ENCODE measurements at places on chromosomes 7 and 10.

- DNase-seq: no peak
Measured at GRCh38 chr10:43969506-43969905, 320.8 kb upstream of the ZNF32 start.

- DNase-seq: no peak
Measured at GRCh38 chr7:78751253-78751652, 702.2 kb downstream of the MAGI2 start.

DNA sequence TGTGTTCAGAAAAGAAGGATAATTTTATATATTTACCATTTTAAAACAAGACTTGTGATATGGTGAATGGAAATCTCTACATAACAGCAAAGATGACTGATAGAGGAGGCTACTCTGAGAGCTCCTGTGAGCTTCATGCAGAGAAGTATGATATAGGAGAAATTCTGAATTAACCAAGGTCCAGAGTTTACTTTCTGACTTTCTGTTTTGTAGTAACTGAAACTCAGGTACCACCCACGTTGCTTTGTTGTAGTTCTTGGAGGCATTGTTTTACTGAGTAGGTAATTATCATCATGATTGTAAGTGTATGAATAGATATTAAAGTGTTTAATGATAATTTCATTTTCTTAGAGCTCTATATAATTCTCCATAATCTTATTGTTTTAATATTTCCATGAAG, 18.0 kb upstream of the SFR1 start:
- no peak for DNase-seq

DNA sequence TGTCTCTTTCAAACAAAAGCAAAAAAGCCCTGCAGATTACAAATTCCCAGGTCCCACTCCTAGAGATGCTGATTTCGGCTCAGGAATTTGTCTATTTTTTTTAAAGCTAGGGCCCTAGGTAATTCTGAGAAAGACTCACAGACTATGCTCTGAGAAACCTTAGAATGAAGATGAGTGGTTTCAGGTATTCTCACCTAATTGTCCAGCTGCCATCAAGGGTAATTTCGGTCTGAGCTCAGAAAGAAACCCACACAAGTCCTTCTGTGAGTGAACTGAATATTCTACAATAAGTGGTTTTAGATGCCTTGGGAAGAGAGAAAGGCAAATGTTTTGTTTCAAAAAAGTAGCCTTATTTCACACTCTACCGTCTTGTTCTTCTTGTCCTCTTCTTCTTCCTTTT, 45.7 kb downstream of the DCLRE1A start:
- DNase-seq: no peak

DNA sequence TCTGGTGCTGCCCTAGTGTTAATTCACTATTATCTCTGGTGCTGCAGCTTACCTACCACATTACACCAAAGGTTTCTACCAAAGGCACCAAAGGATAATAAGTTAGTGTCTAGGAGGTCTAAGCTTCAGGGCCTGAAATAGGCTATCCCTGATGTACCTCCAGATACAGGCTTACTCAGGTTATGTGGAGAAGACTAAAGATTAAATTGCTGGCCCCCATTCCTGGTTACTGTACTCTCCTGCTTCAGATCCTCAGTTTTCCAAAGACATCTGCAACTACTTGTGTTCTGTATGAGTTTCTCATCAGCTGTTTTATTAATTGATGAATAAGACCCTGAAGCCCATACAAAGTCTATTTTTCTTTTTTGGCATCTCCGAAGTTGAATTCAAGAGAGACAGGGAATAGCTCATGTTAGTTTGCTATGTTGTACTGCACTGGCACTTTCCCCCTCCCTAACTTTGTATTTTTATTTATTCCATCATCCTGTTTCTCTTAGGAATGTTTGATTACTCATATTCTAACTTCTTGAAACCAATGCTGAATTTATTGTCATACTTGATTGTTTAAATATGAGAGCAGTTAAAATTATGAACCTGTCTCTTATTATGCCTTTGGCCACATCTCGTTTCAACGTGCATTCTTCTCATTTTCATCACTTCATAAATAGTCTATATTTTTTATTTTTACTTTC, 85.9 kb downstream of the PON1 start:
- no peak for DNase-seq

DNA sequence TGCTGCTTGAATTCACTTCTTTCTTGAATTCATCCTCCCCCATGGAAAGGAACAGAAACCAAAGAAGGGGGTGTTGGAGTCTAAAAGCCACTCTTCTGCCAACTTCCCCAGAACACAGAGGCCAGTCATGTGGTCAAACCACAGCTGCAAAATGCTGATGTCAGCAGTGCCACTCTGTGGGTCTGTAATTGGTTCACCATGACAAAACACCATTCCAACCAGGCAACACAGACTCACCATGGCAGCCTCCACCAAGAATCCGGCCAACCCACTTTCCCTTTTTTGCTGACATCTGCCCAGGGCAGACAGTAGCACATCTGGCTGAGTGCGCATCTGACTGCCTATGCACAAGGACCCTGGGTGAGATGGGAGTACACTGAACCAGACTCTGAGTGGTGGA, 16.8 kb downstream of the OSBPL3 start:
- no peak for DNase-seq

GRCh38 chr10:122980209-122981065, at the start of gene PSTK:
TSS of gene PSTK (plus strand) at chr10:122980401. CDS start at chr10:122980480, 79 bp downstream.
- DNase-seq: peak; percentile 74

- no peak for DNase-seq
Measured at GRCh38 chr10:81036257-81036656, 498.6 kb downstream of the SH2D4B start.

GRCh38 chr10:16360001-16360400, 76.8 kb upstream of the PTER start:
- DNase-seq: no peak

DNA sequence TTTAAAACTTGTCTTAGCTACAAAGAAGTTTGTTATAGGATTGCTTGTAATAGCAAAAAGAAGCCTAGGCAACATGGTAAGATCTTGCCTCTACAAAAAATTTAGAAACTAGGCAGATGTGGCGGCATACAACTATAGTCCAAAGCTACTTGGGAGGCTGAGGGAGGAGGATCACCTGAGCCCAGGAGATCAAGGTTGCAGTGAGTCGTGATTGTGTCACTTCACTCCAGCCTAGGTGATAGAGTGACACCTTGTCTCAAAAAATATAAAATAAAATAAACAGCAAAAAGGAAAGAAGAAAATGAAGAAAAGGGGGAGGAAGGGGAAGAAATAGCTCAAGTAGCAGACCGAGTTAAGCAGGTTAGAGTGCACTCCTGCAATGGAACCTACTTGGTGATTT, 47.0 kb upstream of the MPP7 start:
- DNase-seq: no peak

DNA sequence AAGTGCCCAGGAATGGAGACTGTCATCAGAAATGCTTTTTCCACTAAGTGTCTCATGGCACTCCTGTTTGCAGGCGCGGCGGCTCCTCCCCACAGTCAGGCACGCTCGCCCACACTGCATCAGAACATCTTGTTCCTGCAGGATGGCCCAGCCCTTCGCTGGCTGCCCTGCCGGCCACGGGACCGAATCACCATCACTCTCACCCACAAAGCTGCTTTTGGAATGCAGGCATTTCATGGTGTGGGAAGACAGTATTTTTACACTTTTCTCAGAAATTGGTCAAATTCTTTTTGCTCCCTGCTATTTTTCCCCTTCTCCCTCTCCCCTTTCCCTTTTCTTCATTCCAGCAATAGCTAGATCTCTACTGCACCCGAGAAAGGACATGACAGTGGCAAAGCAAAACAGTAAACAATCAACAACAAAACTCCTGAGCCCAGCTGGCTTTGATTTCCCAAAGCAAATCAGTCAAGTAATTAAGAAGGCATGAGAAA, 176.1 kb upstream of the TNS3 start:
- DNase-seq: no peak

DNA sequence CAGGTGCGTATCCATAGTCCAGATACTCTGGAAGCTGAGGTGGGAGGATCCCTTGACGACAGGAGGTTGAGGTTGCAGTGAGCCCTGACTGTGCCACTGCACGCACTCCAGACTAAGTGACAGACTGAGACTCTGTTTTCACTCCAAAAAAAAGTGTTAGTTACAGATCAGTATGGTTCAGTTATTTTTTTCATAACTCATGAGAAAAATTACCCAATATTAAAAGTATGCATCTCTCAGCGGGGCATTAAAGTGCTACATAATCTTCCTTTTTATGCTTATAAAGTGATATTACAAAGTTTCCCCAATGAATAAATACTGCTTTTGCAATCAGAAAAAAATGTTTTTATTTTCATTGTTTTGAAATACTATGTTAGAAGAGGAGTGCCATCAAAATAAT, 147.9 kb downstream of the ZNF438 start:
- no peak for DNase-seq

GRCh38 chr7:13197501-13197900, 510.1 kb downstream of the ARL4A start:
- no peak for DNase-seq

- no peak for DNase-seq
Measured at GRCh38 chr10:36492590-36493515, 632.5 kb upstream of the ANKRD30A start.

DNA sequence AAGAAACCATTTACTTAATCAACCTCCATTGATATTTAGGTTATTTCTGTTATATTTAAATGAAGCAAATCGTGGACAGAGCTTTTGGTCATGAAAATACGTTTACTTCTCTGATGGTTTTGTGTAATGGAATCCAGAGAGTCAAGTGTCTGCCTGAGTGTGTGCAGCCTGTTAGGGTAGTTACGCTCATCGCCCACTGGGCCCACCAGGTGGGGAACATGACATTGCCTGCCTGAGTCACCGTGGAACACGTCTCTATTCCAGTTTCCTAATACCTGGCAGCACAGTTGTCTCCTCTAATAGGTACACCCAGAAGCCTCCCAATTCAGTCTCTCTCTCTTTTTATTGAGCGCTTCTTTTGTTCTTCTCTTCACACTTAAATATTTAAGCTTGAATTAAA, 91.0 kb downstream of the ADCY1 start:
- DNase-seq: no peak

- DNase-seq: no peak
Measured at GRCh38 chr7:66265566-66265965, 60.4 kb downstream of the TPST1 start.

GRCh38 chr7:127751490-127752448, 99.8 kb downstream of the SND1 start:
- no peak for DNase-seq

GRCh38 chr10:122182308-122182707, 88.8 kb upstream of the BTBD16 start:
- DNase-seq: no peak

DNA sequence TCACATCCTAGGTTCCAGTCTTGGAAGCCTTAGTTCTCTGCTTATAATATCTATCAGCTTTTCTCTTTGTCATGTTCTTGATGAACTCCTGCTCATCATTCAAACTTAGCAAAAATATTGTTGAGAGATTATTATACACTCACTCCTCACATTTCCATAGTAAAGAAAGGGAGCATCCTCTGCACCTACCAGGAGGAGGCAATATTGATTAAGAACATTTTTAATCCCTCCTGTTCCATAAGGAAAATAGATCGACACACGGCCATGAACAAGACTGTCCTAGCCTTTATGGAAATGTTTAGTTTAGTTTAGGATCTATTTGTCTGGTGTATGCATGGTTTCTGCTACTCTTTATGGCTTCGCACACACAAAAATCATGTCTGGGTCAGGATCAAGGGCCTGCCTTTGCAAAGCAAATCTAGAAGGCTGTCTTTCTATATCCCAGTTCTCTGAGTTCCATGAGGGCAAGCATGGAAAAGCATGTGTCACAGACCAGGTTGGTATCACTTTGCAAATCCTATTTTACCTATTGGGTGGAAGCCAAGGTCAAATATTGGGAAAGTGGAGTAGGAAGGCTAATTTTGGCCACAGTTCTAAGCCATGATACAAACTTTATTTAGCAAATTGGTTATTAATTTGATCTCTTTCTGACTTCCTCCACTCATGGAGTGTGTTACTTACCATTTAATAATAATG, 164.4 kb downstream of the MDFIC start:
- DNase-seq: no peak

DNA sequence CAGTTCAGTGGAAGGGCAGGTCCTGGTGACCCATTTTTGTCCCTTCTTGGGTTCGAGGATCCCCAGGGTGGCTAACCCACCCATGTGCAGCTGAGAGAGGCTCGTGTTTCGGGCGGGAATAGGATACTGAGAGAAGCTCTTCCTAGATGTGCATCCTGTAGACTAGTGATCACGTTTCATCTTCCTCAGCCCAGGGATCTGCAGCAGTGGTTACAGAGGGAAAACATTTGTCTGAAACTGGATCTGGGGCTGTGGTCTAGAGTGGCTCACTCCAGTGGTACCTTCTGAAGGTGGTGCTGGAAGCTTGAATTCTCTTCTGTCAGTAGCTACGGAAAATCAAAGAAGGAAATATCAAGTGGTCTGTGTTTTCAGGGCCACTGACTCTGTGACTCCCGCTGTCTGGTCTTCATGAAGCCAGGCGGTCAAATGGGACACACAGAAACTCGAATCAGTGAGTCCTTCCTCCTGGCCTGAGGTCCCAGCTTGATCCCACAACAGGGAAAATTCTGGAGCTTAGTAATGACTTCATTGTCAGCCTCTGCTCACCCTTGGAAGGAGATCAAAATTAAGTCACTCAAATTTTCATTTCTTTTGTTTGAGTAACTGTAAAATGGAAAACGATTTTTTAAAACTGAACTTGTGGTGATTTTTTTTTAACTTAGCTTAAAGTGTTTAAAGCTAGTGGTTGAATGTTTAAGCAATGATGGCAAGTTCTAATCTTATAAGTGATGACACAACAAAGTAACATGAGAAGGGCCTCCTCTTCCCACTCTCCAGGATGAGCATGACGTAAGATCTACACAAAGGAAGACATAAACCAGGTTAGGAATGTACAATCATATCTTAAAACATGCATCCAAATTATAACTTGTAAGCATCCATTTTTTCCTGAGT, 469.3 kb upstream of the KLF6 start:
- DNase-seq: no peak

- DNase-seq: no peak
Measured at GRCh38 chr7:45881759-45882464, 6.4 kb upstream of the IGFBP1 start.

GRCh38 chr10:118868589-118868988, 113.8 kb upstream of the CACUL1 start:
- no peak for DNase-seq

DNA sequence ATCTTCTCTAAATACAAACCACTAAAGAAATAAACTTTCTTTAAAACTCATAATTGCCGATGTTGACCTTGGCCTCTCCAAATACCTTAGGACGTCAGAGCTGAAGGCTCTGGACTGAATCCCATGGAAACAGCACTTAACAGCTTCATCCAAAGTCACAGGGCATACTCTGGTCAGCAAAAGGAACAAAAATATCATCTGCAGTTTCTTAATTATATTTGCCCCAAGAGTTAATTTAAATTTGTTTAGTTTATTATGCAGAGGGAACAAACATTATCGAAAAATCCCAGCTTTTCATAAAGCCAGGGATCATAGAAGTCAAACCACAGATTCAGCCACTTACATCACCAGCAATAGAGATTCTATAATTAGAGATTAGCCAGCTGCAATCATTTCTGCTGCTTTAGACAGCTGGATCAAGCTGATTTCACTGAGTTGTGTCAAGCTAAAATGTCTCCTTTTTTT, 20.5 kb upstream of the FAM13C start:
- no peak for DNase-seq

DNA sequence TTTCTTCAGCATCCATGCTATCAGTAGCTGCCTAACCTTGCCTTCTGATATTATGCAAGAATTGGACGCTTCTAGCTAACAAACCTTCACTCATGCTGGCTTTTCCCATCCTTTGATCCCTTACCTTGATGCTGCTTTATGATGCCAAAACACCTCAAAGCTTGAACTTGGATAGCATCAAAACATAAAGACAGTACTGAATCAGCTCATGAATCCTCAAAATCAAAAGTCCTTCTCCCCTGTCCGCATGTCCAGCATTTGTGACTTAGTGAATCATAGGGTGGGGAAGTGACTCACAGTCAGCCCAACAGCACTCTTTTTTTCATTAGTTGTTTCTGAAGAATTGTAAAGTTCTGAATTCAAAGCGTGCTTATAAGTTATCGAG, 89.5 kb upstream of the PIK3CG start:
- no peak for DNase-seq
